ENCODE measurements at places on chromosomes 3 and 15.
A peak's percentile ranks its signal among the peaks of the same experiment; 100 is the strongest.

- DNase-seq: no peak
Observed at GRCh38 chr15:51931638-51932037, 39.9 kb downstream of the LEO1 start.

GRCh38 chr3:186098740-186099139 lies 10.1 kb downstream of the ETV5 start:
- no peak for DNase-seq

DNA sequence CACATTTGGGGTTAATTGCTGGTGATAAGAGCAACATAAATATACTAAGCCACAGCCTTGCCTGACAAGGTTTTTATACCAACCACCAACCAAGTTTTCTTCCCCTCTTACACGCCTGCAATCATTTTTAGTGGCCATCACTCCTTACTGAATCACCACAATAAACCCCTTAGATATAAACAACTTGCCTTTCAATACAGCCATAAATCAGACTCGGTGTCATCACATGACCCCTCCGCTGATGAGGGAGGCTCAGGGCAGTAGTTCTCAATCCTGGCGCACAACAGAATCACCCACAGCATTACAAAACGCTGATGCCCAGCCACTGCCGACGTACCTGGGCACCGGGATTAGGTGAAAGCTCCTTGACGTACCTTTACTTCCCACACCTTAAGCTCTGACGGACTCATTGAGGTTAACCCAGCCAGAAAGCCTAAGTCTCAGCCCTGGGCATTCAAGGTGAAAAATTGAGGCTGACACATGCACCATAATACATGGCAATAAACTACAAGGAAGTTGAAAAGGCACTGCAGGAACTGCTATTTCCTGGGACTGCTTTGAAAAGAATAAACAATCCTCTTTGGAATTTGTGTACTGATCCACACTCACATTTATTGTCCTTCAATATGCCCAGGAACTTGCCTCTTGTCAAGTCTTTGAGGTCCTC lies 17.1 kb downstream of the ADCY5 start:
- DNase-seq: no peak

GRCh38 chr3:126911162-126912026 lies 71.5 kb upstream of the PLXNA1 start:
- peak; percentile 38 for DNase-seq

DNA sequence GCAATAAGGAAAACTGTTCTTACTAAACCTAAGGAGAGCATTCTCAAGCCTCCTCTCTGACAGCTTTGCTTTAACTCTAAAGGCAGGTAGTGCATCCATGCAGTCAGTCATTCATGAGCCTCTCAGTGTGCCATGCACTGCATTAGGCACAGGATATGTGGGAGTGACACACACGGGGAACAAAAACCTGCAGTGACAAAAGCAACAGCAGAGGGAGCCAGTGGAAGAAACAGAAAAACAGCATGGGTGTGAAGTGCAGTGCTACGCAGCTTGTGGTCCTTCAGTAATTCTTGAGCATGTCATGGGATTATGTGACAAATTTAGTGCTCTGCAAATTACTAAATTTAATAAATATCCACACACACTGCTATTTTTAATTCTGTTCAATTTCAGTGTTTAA lies 230.7 kb downstream of the BBX start:
- DNase-seq: no peak

DNA sequence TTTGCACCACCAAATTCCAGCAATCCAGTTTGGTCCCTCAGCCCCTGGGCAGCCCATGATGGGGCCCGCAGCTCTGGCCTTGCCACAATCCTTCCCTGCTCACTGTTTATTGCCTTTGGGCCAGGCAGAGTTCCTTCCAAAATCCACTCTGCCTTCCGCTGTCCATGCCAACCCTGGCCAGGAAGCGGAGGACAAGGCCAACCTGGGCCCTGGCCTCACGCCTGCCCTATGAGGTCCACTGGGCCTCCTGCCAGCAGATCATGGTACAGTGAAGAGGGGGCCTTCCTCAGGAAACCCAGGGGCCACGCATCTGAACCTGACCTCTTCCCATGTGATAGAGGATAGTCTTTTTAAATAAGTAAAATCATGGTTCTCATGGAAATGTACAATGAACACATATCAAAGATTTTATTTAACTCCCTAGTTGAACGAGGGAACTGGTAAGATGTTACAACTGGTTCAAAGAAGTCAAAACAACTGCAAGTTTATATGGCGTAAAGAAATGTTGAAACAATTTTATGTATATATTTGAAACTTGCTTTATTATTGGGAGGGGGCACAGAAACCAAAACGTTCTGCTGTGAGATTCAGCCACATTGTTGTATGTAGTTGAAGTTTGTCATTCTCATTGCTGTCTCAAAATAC lies 95.8 kb upstream of the TNFAIP8L3 start:
- DNase-seq: no peak

DNA sequence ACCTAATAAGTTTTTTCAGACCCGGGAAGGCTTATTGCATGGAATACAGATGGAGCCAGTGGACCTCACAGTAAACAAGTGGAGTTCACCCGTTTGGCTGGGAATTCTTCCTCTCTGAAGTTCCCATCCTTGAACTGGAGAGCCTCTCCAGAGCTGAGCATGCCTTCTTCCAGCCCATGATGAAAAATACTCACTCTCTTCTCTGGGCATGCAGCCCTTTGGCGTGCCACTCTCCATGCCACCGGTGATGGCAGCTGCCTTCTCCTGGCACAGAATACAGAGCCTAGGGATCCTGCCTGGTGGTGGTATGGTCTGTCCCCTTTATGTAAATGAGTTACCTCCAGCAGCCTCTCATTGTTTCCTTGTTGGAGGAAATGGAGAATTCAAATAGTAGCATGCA lies 150.8 kb downstream of the LEKR1 start:
- no peak for DNase-seq

- no peak for DNase-seq
Observed at GRCh38 chr3:126070146-126070545, 13.8 kb downstream of the SLC41A3 start.

DNA sequence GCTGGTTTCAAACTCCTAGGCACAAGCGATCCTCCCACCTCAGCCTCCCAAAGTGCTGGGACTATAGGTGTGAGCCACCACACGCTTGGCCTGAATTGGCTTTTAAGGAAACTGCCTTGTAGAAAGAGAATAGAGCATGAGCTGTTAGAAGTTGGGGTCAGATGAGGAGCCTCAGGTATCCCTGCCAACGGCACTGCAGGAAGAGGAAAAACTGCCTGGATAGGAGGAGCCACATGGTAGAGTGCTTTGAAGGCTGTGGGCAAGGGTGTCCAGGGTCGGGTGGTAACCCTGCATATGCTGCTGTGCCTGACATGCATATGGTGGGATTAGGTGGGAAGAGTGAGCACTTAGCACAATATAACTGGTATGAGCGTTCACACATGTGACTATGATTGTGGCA lies 55.0 kb downstream of the BSN start:
- no peak for DNase-seq

DNA sequence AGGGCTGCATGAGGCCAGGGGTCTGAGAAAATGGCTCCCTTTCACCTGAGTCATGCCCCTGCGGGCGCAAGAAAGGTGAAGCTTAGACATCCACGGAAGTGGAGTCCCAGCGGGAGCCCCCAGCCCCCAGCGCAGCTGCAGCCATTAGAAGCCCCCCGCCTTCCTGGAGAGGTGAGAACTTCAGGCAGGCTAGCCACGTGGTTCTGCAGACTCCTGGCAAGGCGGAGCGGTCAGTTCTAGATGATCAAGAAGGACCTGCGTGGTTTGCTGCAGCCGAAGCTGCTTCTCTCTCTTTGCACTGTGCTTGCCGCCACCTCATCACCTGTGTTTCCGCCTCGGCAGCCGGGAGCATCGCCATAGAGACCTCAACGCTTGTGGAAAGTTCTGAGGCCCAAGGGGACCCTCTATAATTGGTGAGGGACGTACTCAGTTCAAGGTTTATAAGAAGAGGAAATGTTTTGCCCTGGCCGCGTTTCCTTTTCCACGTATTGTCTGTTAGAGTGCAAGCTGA lies 15.8 kb upstream of the KCNMB3 start:
- no peak for DNase-seq

GRCh38 chr15:90300988-90301706 lies 35.7 kb downstream of the NGRN start:
- no peak for DNase-seq

DNA sequence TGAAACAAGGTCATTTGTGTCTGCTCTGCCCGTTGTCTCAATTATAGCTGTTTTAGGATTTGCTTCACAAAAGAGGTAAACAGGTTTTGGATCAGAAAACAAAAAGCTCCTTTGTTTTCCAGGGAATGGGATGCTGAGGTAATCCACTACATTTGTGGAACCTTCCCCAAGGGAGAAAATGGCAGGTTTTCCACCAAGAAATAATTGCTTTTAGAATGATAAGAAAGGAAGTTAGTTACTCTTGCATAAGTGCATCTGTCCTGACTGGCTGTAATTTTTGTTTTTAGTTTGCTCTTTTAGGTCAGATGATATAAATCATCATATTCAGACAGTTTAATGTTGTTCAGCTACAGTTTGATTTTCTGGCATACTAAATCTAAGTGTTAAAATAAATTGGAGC lies 198.5 kb upstream of the COL8A1 start:
- no peak for DNase-seq

- DNase-seq: no peak
Observed at GRCh38 chr3:150022381-150023238, 51.9 kb upstream of the PFN2 start.

GRCh38 chr3:12758025-12758781 lies 856 bp downstream of the TMEM40 start:
- no peak for DNase-seq

DNA sequence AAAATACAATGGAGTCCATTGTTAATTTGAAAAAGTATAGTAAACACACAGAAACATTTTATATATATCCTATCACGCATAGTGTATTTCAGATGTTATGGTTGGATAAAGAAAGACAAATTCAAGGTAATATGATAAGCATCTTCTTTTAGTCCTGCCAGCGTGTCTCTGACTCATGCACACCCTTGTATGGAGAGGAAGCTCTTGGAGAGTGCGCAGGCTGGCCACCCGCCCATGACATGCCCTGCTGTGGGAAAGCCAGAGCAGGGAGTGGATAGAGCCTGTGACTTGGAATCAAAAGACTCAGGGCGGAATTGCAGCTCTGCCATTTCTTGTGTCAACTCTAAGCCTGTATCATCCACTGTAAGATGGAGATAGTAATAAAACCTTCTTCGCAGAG lies 23.0 kb upstream of the COPG1 start:
- no peak for DNase-seq

DNA sequence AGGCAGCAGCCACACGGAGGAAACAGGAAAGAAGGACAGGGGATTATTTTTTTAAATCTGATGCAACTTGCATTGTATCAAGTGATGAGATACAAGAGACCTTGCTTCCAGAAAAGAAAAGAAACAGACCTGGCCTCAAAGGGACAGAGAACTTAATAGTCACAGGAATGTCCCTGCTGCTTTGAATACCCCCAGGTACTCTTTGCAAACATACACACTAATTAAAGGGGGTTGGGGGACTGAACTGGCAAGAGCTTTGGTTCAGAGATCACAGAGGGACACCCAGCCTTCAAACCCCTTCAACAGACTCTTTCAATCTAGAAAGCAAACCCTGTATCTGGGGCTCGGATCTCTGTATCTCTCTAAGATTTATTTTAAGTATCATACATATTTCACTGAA lies 18.0 kb downstream of the TNIK start:
- no peak for DNase-seq

DNA sequence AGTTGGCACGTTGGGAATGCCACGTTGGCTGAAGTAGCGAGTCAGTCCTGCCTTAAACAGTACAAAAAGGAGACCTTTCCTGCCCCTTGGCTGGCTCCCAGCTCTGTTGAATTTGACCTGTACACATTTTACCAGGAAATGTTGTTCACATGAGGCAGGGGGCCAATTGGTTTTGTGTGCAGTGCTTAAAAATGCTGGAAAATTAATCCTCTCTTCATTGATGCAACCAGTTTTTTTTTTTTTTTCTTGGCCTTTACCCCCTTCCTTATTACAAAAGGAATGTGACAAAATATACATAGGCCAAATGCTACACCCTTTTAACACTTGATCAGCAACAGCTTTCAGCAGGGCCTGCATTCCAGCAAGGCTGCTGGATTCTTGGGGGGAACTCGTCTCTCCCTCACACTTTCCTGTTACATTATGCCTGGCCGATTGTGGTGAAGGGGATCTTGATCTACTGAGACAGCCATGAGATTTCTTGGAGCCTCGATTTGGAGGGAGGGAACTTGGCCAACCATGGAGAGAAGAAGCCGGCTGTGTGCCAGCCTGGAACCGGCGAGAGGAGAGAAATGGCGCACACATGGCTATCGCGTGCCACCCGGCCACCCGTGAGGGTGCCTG lies 93.1 kb downstream of the DNASE1L3 start:
- no peak for DNase-seq

GRCh38 chr15:89770041-89770440 lies 6.1 kb upstream of the MESP2 start:
- DNase-seq: no peak

DNA sequence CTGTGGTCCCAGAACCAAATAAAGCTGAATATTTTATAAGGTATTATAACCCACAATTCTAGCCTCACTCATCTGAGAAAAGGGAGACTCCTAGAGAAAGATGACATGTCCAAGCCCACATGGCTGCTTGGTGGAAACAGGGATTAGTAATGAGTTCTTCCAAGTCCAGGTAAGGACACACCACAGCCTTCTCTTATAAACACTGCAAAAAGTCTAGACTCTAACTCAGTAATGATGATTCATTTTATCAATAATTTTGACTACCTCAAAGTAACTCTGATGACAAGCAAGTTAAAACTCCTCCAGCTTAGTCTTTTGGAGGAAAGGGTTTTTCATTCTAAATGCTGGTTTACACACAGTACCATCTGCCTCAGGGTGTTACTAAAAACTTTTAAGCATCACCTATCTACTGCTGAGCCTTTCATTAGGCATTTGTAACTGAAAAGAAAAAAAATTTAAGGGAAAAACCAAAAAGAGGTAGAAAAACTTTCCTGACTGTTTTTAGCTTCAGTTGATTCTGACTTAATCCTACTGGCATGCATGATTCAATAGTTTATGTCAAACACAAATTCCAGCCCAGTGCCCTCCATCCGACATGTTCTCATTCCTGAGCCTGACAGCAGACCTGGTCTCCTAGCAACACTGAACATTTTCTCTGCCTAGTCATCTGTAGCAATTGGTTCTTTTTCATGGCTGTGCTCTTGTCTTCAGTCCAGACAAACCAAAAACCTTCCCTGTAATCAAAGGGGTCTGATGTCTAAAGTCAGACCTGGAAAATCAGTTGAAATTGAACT lies 43.9 kb downstream of the P3H2 start:
- DNase-seq: no peak

GRCh38 chr15:27990521-27991515 lies 108.3 kb downstream of the OCA2 start:
- DNase-seq: no peak

DNA sequence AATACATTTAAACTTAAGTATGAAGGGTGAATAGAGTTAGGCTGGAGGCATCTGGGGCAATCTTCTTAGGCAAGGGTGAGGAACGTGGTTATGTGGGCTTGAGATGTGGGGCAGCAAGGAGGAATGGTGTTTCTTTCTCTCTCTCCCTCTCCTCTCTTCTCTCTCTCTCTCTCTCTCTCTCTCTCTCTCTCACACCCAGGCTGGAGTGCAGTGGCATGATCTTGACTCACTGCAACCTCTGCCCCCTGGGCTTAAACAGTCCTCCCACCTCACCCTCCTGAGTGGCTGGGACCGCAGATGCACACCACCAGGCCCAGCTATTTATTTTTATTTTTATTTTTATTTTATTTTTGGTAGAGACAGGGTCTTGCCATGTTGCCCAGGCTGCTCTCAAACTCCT lies 4.0 kb upstream of the MGA start:
- DNase-seq: no peak

GRCh38 chr3:133746712-133747066 lies 496 bp downstream of the TF start:
- no peak for DNase-seq

GRCh38 chr3:190096345-190096744 lies 24.4 kb downstream of the P3H2 start:
- DNase-seq: no peak

All from stimulated activated CD8-positive, alpha-beta memory T cell treated with anti-CD3 and anti-CD28 coated beads, Interleukin-4, amount 100 ng/mL, for 1 hour (primary cell).